ENCODE measurements at places on chromosomes 4 and X. TPM values are rescaled to one million over a fixed set of nuclear protein-coding genes. Genes with fewer than 3 reads are reported as not detected.

DNA sequence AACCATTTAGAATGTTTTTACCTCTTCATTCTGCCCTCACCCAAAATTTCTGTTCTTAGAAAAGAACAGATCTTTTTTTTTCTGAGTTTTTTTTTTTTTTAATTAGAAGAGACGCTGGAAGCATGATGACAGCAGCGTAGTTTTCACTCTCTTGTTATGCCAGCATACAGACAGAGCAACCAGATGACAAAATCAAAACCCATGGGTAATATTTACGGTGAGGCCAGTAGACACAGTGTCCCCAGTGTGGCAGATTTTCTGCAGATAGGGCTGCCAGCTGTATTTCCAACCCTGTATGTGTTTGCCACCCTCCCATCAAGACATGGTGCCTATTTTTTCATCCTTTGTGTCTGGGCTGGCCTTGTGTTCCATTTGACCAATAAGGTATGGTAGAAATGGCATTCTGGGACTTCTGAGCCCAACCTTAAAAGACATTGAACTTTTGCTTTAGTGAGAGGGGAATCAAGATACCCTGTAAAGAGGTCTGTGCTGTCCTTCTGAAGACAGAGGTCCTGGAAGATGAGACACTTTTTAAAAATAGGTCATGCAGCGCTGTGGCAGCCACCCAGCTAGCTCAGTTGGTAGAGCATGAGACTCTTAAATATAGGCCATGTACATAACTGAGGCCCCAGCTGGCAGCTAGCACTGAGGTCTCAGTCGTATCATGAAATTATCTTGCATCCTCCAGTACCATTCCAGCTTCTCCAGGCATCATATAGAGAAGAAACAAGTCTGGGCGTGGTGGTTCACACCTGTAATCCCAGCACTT is 6.7 kb upstream of the ZNF41 start:
- no peak for DNase-seq

DNA sequence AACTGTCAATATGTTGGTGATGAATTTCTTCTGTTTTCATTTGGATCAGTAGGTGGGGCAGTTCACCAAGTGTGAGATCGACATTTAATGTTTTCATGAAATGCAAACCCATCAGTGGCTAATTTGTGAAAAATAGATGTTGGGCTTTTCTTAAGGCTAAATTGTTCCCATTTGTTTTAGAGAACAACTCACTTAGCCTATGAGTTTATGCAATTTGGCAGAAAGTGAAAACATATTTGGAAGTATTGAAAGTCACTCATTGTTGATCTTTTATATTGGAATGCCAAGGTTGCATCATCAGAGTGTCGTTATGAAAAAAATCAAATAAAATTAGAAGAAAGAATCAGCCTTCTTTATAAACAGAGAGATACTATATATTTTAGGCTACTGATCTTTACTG is 132.4 kb downstream of the RPA4 start:
- no peak for DNase-seq

DNA sequence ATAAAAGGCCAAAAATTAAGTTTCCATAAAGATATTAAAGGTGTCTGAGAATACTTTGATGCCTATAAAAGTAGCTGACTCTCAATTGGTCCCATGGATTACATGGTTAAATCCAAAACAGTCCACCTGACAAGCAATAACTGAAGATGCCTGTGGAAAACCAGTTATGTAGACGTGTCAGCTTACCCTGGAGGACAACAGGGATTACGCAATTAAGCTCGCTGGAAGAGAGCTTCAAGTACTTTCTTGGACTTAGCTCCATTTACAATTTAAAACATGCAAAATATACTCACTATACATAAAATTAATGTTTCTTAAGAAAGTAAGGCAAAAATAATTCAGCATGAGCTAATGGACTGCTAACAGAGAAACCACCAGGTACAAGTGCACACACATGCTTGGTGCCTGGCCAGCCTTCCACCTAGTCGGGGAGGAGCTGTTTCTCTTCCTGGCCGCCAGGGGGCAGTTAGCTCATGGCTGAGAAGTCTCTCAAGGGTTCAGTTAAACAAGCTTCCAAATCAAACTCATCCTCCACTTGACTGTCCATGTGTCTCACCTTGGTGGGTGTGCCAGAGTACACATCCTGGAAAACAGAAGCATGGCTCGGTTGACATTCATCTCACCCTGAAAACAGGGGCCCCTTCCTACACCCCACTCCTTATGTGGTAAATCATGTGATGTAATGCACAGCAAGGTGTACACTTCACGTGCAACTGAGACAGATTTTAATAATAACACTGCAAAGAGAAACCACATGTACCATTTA is 9.2 kb upstream of the FAM53A start:
- peak; percentile 74 for DNase-seq

DNA sequence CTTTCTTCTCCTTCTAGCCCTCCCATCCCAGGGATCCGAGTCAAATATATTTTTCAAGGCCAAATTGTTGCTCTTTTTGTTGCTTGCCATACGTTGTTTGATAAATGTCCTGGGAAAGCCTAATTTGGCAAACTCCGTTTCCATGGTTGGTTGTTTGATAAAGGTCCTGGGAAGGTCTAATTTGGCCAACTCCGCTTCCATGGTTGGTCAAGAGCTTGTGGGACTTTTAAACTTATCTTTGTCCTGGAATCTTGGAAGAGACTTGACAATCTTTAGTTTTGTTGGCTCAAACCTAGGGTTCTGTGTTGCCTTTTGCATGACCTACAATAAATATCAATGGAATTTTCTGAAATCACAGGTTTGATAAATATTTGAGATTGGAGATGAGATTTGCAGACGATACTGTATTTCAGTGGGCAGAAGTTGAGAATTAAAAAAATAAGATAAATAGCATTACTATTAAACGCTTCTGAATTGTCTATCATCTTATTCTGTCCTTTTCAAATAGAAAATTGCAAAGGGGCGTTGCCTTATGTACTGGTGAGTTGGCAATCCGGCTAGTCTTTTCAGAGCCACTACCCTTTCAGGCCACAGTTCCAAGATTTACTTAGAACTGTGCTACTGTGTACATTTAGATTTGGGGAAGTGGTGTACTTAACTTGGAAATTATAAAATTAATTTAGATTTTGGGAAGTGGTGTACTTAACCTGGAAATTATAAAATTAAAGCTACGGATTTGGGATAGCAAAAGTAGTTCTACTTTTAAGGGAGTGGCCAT is 804 bp downstream of the OSTC start:
- DNase-seq: no peak

DNA sequence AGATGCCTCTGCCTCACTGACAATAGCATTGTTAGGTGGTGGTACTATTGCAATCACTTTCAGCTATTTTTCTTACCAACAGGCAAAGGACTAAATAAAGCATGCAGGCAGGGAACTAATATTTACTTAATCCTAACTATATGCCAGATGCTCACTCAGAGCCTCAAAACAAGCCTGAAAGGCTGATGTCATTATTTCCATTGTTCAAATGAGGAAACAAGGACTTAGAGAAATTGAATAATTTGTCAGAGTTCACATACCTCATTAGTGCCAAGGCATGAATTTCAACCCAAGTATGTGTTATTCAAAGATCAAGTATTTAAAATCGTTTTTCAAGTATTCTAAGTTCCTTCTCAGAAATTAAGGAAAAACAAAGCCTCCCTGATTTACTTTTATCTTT is 374.9 kb upstream of the TECRL start:
- no peak for DNase-seq

DNA sequence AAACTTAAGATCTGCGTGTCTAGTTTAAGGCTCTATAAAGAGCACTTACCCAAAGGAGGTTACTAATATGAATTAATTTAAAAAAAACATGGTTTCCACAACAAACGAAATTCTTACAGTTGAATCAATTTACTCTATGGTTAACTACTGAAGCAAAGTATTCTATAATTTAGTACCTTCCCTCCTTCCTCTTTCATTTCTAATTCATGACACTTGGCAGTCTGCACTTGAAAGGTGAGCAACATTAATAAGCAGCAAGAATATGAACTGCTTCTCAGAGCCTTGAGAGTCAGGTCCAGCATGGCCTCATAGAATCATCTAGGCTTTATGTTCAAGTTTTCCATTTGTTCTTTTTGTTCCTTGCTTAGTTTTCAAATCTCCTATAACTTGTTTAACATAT is 42.7 kb downstream of the TAPT1 start:
- no peak for DNase-seq

GRCh38 chr4:88731381-88731780 is 33.8 kb upstream of the NAP1L5 start:
- DNase-seq: no peak

GRCh38 chrX:10769195-10769594 is 148.8 kb upstream of the MID1 start:
- no peak for DNase-seq

DNA sequence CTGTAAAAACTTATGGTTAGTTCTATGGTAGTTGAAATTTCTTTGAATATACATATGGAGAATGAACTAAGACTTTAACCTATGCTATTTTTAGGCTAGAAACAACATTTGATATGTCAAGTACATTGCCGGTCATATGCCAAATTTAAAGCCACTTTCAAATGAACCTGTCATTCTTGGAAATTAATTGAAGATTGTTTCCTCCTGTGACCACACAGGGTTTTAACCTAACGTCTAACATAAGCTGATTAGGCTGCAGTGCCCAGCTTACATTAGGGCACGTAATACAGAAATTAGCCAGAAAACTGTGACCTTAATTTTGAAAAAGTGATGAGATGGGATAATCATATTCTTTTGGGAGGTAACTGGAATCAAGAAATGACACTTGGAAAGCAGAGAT is 645.9 kb downstream of the FSTL5 start:
- DNase-seq: no peak

DNA sequence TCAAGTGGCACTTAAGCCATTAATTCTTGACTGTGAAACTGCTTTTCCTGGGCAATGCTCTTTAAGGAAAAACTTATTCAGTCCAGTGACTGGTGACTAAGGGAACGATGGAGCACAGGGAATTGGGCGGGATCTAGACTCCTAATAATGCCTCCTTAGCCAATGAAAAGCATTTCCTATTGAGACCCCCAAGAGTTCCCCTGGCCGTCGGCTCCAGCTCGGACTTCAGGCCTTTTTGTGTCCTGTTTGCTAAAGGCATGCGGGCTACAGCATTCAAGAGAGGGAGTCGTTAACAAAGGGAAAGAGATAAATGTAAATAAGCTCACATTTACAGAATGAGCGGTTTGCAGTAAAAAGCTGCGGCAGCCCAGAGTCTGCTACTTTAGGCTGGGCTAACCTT is at the start of gene LPAR4:
Gene LPAR4 (plus strand): TSS at position 232 of the 400 bp plus-strand sequence. CDS start 7,150 bp downstream, outside the sequence.
- DNase-seq: no peak

GRCh38 chr4:86558797-86559196 is 35.3 kb upstream of the PTPN13 start:
- no peak for DNase-seq

Gene FAM53A
- total RNA-seq: 1.9 TPM

Gene PDE6B
- total RNA-seq: 10.1 TPM

Gene MSL3
- 34.6 TPM for total RNA-seq

Gene FAM9C
- total RNA-seq: not detected

Gene TRO
- total RNA-seq: 4.2 TPM
